ENCODE measurements at places on chromosomes 5 and 9. TPM values are rescaled to one million over a fixed set of nuclear protein-coding genes. Genes with fewer than 3 reads are reported as not detected.

DNA sequence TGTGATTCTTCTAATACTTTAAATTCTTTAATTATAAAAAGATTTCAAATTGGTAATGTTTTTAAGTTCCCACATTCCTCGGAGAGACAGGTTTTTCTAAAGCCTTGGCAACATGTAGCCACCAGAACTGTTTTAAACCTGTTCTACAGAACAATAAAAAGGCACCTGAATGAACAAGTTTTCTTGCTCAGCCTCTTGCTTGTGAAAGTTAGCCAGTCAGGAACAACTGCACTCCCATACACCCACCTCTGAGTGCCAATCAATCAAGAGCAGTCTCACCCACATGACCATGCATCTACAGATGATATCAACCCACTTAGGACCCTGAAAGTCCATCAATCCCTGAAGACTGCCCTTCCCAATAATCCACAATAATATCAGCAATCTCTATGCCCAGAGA is 62.3 kb downstream of the AP3B1 start:
- H3K4me3 ChIP-seq = no peak overlapping the region
- no peak for DNase-seq
- H3K36me3 ChIP-seq = no peaks in the 10 kb centered on the region
- H3K27ac ChIP-seq = no peak overlapping the region
- no peaks in the 10 kb centered on the region for H3K4me1 ChIP-seq

GRCh38 chr9:134533850-134534588 is 107.6 kb upstream of the COL5A1 start:
- H3K36me3 ChIP-seq = no peaks in the 10 kb centered on the region
- H3K4me1 ChIP-seq = peaks cover 13% of the 10 kb centered on the region
- no peak for DNase-seq

GRCh38 chr9:127153501-127153900 is 31.1 kb upstream of the ANGPTL2 start:
- no peaks in the 10 kb centered on the region for H3K36me3 ChIP-seq
- no peaks in the 10 kb centered on the region for H3K4me1 ChIP-seq
- DNase-seq = no peak
- no peak overlapping the region for H3K4me3 ChIP-seq
- H3K27ac ChIP-seq = no peak overlapping the region
- peaks cover 2% of the 10 kb centered on the region for H3K27me3 ChIP-seq

DNA sequence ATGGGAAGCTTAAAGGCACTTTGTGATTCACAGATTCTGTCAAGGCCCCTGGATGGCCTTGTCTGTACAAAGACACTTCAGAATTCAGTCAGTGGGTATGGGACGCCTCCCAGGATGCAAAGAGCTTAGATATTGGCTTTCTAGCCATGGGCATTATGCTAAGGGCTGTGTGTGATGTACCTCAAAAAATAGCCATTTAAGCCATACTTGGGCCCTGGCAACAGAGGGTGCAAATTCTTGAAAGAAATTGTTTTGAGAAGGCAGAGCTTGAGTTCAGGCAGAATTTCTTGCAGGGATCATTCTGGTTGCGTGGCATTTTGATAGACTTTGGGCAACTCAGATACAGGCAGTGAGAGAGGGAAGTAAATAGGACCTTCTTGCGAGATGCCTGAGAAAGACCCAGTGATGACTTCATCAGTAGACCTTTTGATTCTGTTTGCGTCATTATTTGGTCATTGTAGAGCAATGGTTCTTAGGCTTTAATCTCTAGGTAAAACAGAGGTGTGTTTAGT is 3.9 kb downstream of the CYFIP2 start:
- no peaks in the 10 kb centered on the region for H3K4me1 ChIP-seq
- no peaks in the 10 kb centered on the region for H3K36me3 ChIP-seq
- H3K27me3 ChIP-seq = peaks cover 6% of the 10 kb centered on the region
- H3K4me3 ChIP-seq = no peak overlapping the region
- H3K27ac ChIP-seq = no peak overlapping the region

DNA sequence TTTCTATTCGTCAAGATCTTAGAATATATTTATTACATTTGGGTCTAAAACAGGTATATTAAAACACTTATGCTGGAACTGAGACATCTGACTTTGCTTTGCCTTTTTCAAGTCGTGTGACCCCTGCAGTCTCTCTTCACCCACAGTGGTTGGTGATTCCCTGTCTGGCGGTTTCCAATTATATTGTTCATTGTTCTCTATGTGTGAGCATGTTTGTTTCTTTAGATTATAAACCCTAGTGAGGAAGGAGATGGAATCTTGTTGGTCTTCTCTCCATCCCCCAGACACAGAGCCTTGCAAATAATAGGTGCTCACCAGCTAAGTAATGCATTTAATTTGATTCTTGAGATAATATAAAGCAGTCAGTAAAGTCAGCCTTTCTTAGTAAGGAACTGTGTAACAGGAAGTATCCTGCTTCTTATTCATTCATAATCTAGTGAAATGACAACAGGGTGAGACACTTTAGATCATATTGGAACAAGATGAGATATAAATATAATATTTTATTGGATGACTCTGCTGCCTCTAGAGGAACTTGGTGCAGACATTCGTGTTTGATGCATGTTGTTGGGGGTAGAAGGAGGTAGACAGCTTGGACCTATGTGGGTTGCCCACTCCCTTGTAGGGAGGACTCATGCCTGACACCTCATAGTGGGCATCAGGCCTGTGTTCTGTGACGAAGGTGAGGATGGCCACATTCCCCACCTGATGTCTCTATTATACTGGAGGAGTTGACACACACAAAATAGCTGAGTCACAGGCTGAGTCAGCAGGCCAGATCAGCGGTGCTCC is 88.1 kb downstream of the FGF1 start:
- H3K27me3 ChIP-seq = no peaks in the 10 kb centered on the region
- no peak overlapping the region for H3K4me3 ChIP-seq
- no peaks in the 10 kb centered on the region for H3K36me3 ChIP-seq
- H3K4me1 ChIP-seq = peaks cover 9% of the 10 kb centered on the region
- peak; percentile 84 for DNase-seq

DNA sequence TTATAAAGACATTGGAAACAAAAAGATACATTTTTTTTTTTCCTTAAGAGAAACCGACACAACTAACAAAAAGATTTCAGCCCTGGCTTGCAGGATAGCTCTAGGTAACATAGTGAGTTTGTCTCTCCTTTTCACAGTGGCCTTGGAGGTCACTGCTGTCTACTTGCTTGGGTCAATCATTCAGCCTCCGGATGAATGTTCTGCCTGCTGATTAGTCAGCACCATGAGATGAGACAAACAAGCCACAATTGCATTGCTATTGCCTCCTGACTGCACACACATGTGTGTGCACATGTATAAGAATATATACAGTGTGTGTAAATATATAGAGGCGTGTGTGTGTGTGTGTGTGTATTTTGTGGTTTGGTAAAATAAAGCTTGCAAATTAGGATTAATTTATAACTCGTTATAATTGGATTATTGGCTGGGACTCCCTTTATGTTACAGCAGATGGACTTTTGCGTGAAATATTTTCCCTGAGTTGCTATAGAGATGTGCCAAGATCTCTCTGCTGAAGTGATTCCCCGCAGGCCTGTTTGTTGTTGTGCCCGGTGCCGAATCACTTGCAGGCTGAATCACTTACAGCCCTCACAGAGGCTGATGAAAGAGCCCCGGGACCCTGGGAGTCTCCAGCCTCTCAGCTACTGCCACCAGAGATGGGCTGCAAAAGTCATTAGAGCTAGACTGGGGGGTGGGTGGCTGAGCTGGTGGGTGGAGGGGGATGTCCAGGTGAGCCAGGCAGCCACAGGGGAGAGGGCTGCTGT is 161.2 kb downstream of the FGF18 start:
- H3K4me1 ChIP-seq = peaks cover 5% of the 10 kb centered on the region
- DNase-seq = peak; percentile 78
- H3K27ac ChIP-seq = no peak overlapping the region
- no peaks in the 10 kb centered on the region for H3K27me3 ChIP-seq

Gene PCDHGA4
- total RNA-seq = 7.6 TPM
